Stimulated activated CD8-positive, alpha-beta memory T cell treated with anti-CD3 and anti-CD28 coated beads, Interleukin-7, amount 100 ng/mL, for 24 hours (primary cell): ENCODE measurements at places on chromosomes 4 and X.

- no peak for DNase-seq
Measured at GRCh38 chrX:78456909-78457308, 129.5 kb upstream of the CYSLTR1 start.

GRCh38 chr4:74283614-74284013 is 24.7 kb upstream of the EPGN start:
- no peak for DNase-seq

GRCh38 chr4:173449380-173449717 is 50.4 kb upstream of the SCRG1 start:
- DNase-seq, result no peak

DNA sequence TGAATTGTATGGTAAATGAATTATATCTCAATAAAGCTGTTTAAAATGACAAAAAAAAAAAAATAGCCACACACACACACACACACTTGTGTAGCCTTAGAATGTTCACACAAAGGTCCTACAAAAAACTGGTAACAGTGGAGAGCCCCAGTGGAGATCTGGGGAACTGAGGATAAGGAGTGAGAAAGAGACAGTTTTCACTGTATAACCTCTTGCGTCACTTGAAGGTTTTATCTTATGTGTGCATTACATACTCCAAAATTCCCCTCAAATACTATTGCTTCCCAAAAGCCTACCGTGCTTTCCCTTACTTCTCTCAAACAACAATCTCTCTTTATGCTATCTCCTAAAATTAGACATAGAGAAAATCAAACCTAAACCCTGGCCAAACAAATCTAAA is 67.8 kb downstream of the SMC1A start:
- DNase-seq, result no peak
